ENCODE measurements at places on chromosomes 2 and 18.

DNA sequence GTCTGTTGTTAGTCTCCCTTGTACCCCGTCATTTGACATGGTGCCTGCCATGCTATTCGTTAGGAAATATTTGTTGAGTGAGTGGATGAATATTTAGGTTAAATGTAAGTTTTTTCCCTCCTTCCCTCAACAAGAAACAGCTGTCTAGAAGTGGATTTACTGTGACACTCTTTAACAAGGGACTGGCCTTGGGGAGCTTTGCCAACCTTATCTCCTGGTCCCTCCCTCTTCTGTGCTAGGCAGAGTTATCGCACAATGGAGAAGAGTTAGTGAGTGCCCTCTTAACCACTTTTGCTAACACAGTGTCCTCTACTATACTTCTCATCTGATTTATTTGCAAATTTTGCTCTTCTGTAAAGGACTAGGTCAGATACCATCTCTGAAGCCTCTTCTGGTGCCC lies 61.2 kb downstream of the DIS3L2 start:
- no peak for DNase-seq

DNA sequence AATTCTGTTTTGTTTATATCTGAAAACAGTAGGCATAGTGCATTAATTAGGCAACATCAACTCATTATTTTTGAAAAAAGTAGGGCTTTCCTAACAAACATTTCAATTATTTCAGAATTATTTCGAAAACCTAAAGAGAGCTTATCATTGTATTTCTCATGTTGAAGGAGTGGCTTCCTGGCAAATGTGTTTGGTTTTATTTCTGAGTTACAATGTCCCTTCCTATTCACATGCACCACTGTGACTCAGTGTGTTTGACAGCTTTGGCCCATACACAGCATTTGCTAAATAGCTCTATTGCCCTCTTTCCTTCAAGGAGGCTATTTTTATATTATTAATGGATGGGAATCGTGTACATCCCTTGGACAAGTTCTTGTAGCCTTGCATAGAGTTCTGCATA lies 205.9 kb downstream of the PTGR3 start:
- no peak for DNase-seq

GRCh38 chr18:22739061-22739642 lies 194.0 kb upstream of the RBBP8 start:
- no peak for DNase-seq

- no peak for DNase-seq
These were observed 24.1 kb downstream of the IGFBP2 start for GRCh38 chr2:216657086-216657855.

Measured in skeletal muscle cell (primary cell).